ENCODE measurements at places on chromosomes 13 and 19.

DNA sequence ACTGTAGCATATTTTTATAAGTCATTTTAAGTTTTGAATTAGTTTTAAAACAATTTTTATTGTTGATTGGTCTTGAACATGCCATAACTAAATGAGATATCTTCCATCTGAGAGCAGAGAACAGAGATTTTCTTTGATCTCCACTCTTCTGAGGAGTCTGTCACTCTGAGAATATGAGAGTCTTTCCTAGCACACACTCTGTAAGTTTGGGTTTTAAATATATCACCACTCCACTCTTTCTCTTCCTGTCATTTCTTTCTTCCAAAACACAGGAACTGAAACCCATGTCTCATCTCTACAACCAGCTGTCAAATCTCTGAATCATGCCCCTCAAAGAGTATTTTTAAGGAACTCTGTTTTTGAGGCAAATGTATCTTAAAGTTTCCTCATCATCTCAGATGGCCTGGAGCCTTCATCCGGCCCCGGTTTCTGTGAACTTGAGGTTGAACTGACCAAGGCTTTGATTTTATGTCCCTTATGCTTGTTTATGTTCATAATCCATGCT is 698.2 kb upstream of the SGCG start:
- DNase-seq = no peak

DNA sequence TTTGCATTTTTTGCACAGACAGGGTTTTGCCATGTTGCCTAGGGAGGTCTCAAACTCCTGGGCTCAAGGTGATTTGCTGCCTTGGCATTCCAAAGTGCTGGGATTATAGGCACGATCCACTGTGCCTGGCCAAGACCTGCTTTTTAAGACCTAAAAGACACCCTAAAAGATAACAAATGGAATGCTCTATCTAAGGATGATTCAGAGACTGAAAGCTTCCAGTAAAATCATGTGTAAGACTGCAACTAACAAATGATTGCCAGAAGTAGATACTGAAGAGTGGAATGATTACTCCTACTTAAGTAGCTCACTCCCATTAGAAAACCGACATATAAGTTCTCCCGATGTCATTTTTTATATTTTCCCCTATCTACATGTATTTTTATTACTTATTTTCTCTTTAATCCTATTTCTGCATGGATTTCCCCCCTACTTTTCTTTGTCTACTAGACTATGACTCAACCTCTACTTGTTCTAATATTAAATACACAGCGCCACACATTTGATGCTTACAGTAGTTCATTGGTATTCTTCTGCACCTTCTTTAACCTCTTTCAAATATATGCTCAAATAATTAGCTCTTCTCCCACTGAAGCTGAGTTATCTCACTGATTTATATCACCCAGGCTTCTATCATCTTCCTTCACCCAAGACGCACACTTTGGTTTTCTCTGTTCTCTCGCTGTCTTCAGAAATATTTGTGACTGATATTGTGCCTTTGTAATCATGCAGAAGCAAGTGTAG is 32.2 kb upstream of the KLF12 start:
- DNase-seq = no peak

GRCh38 chr13:68940049-68940448 is 1167.6 kb upstream of the ATXN8OS start:
- no peak for DNase-seq

- DNase-seq = no peak
Measured at GRCh38 chr13:96617528-96617927, 376.7 kb downstream of the OXGR1 start.

GRCh38 chr13:110262508-110263291 is 44.3 kb downstream of the COL4A1 start:
- no peak for DNase-seq

GRCh38 chr13:28976195-28976594 is 156.1 kb downstream of the MTUS2 start:
- no peak for DNase-seq

DNA sequence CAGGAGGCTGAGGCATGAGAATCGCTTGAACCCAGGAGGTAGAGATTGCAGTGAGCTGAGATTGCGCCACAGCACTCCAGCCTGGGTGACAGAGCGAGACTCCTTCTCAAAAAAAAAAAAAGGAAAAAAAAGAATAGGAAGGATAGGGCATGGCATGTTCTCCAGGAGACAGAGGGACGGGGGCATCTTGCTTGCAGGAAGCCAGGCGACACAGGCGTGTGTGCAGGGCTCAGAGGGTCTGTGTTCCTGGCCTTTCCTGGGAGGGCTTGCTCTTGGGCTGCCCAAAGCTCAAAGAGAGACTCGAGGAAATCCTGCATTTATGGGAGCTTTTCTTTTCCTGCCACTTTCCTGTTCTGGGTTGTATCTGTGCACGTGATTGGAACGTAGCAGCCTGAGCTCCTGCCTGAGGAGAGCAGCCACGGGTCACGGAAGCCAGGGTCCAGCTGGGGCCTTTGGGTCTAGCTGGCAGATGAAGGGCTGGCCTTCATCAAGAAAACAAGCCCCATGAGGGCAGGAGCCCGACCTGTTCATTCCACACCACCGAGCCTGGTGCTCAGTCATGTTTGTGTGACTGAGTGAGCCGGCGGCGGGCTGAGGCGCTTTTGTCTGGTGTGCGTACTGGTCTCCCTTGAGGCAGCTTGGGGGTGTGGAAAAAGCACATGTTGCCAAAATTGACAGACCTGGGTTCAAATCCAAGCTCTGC is 44.5 kb downstream of the CAPN12 start:
- no peak for DNase-seq

DNA sequence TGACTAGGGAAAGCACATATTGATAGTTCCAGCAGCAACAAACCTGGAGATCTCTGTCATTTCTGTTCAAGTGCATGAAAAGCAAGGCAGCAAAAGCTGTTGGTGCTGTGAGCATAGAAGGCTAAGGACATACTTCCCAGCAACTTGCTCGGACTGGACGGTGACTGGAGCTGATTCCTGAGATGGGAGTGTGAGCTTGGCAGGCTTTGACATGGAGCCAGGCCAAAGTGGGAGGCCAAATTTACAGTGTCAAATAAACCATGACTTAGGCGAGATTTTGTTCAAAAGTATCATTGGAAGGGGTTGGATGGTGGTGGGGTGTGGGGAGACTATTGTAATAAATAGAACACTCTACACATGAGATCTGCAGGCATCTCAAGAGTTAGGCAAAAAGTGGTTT is 5.9 kb upstream of the ARGLU1 start:
- DNase-seq = no peak

- peak; percentile 58 for DNase-seq
Measured at GRCh38 chr19:42352301-42353259, 27.1 kb downstream of the MEGF8 start.

DNA sequence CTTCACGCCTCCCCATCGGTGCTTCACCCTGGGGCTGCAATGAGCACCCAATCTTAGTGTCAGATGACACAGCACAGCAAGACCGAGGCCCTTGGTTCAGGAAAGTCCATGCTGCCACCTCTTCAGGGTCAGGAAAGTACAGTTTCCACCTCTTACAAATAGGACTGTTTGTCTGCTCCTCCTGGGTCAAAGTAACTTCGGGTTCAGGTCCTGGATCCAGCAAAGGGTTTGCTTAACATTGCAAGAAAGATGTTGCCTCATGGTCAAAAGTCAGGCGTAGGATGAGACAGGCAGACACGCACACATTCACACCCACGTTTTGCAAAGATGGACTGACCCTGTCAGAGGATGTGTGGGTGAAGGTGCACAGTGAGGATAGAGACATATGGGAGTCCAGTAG is 1.6 kb upstream of the CYP2B6 start:
- DNase-seq = no peak

DNA sequence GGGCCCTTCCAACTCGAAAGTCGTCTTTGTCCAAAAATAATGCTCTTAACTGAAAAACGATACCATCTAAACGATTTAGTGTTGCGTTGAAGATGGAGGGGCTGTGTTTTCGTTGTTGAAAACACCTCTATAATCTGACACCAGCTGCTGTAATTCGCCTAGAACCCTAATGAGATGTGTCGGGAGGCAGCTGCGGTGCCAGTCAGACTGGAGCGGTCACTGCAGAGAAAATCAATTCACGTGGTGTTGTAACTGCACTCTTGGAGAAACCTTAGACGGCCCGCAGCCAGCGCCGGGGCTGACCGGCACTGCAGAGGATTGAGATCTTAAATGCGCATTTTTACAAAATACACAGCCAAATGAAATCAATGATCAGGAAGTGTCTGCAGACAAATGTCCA is 339.1 kb downstream of the ZNF536 start:
- peak; percentile 26 for DNase-seq

DNA sequence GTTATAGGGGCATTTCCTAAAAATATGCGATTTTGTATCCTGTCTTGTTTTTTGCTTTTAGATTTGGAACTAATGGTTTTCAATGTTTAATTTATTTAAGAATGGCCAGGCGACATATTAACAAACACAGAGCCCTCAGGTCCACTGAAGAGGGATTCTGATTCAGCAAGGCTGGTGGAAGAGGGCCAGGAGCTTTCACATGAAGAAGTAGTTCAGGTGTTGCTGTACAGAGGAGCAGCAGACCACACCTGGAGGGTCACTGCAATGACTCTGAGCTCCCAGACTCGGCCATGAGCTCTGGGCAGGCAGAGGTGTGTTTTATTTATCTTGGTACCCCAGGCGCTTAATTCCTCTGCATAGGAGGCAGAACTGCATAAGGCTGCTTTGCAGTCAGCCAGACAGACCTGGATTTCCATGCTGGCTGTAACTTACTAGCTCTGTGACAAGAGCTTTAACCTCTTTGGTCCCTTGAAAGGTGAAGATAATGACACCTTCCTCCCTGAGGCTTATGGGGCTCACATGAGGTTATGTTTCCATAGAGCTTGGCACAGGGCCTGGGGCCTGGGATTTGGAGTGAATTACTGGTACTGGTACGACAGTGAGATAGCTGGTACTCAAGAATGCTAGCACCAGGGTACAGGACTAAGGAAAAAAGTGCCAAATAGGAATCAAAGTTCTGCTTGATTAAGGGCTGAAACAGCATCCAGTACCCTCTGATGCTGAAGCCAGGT is 184.7 kb downstream of the OXGR1 start:
- DNase-seq = no peak

- DNase-seq = no peak
Measured at GRCh38 chr13:44622261-44622660, 46.1 kb upstream of the TSC22D1 start.

GRCh38 chr19:52917531-52917930 is 5.7 kb downstream of the ZNF888 start:
- no peak for DNase-seq

DNA sequence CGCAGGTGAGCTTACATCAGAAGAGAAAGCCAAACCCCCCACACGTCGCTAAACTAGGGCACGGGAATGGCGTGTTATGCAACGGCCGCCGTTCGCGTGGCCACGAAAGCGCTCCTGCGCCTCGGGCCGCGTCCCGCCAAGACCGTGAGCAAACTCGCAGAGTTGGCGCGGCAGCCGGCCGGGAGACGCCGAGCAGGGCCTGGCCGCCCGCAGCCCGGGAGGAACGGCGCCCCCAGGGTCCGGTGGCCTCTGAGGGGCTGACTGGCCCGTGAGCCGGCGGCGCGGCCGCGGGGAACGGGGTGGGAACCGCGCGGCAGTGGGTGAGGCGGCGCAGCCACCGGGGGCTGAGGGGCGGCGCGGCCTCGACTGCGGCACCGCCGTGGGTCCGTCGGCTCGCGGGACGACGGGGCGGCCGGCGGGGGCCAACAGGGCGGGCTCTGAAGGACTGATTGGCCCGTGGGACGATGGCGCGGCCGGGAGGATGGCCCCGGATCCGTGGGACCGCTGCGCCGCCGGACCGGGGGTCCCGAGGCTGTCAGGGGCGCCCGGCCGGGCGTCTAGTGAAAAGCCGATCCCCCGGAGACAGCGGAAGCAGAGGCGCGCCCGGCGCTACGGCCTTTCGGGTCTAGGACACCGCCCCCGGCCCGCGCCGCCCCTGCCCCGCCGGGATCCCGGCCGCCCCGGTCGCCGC is 903 bp downstream of the LATS2 start:
- peak; percentile 44 for DNase-seq

GRCh38 chr13:49459580-49459979 is 15.5 kb downstream of the SETDB2 start:
- DNase-seq = no peak

All from SK-N-SH (cell line).